ENCODE measurements at places on chromosomes 11 and 22.

- DNase-seq: no peak
These were observed 1422.7 kb downstream of the BRD1 start for GRCh38 chr22:48404801-48405447.

DNA sequence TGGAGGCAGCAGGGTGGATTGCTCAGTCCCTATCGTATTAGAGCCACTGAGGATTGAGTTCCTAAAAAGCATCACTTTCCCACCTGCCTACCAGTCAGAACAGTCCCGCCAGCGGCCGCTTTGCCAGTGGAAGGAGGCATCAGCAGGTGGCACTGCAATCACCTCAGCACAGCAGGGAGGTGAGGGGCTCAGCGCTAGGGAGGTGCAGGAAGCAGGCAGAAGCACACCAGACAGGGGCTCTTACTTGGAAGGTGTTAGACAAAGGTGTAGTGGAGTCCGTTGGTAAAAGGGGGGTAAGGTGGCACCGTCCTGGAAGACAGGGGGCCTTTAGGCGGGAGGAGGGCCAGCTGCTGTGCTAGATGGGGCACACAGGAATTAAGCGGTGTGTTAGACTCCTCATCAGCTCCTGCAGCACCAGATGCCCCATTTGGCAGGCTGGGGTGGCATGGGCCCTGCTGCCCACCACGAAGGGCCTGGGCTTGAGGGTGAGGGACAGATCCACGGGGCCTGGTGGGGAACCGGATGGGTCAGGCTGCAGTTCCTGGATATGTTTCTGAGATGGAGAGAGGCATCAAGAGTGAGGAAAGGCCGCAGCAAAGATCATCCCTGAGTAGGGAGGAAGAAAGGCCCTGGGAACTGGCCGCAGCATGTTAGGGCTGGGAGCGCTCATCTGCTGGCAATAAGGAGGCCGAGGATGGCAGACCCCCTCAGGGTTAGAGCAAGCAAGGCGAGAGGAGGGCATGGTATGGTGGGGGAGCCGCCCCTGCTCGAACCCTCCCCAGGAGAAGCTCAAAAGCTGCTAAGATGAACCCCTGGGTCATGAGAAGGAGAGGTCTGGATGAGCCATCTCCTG, 42.5 kb downstream of the C11orf58 start:
- no peak for DNase-seq

DNA sequence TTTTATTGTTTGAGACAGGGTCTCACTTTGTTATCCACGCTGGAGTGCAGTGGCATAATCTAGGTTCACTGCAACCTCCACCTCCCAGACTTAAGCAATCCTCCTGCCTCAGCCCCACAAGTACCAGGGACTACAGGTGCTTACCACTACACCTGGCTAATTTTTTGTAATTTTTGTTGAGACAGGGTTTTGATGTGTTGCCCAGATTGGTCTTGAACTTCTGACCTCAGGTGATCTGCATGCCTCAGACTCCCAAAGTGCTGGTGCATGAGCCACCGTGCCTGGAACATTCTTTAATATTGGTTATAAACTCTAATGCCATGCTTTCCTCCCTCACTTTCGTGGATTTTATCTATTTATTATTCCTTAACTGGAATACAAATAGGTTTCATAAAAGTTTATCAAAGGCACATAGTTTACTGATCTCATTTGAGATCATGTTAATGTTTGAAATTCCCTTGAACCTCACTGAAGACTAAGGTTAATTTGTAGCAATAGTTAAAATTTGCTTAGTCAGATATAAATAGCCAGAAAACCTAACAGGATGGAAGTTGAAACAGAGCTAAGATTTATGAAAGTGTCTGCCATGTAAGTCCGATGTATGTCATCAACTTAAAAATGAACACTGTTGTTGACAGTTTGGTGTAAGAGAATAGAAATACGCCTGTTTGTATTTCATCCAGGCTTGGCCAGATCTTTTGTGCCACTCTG, 27.6 kb downstream of the KDM2A start:
- no peak for DNase-seq

GRCh38 chr11:117647872-117648271, 149.1 kb downstream of the DSCAML1 start:
- no peak for DNase-seq

GRCh38 chr11:56716379-56716854, 17.5 kb downstream of the OR9G1 start:
- DNase-seq: no peak
